ENCODE measurements at places on chromosomes 7 and 10.
A peak's percentile ranks its signal among the peaks of the same experiment; 100 is the strongest.

DNA sequence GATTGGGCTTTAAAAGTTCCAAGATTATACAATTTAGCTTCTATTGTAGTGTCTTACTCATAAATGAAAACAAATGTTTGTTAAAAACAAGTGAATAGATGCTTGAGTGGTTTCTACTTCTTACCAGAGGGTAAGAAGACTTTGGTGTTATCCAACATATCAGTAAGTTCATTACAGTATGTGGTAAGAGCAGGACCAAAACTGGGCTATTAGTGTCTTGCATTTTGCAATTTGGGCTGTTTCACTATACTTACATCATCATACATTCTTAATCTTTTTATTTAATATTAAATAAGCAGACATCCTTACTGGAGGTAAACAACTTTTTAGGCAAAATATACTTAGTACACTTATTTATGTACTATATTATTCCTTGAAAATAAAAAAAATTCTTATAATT lies 248.4 kb upstream of the HGF start:
- DNase-seq = no peak

GRCh38 chr7:107993891-107994291 lies 9.1 kb downstream of the LAMB1 start:
- DNase-seq = no peak

DNA sequence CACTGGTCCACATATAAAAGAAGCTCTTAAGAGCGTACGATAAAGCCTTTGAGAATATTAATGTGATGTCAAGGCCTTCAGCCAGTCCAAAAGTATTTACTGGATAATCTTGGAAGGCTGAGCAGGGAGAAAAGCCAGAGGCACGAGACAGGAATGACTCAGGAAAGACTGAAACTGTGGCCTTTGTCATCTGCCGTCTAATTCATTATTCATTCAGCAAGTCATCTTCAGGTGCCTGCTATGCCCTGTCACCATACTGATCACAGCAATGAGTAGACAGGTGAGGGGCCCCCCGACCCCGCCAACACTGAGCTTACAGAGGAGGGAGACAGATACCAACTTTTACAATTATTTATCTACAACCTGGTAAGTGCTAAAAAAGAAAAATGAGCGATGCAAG lies 78.9 kb downstream of the VOPP1 start:
- no peak for DNase-seq

DNA sequence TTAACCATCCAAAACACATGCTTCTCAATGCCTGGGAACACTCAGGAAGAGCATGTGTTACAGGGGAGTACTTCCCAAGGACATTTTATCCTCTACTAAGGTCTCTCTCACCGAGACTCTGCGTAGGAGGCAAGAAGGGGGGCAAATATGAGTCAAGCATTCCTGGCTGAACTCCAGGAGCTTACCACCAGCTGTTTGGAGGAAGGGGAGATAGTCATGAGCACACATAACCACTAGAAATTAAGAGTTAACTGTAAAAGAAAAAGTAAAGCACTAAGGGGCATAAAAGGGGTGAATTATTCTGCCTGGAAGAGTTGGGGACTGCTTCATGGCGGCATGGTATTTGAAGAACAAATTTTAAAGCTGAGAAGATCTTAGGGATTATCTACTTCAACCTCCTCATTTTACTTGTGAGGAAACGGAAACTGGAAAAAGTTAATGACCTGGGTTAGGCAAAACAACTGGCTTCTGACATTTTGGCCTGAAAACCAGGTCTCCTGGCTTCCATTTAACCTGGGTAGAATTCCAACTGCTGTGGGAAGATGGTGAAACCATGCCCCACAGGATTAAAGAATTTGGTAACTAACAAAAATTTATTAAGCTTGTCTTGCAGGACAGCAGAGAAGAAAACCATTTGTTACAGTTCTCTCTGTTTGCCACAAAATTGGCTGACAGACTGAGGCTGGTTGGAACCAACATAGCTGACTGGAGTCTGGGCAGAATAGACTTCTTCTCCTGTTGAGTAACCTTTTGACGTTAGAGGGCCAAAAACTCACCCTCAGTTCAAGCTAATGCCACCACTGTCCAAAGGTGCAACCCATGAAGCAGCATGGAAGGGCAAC lies 85.5 kb downstream of the SLC25A13 start:
- DNase-seq = peak; percentile 6

- peak; percentile 72 for DNase-seq
These were observed 184.5 kb upstream of the CXCL12 start for GRCh38 chr10:44569193-44570091.

GRCh38 chr7:945556-946255 lies 8.8 kb downstream of the ADAP1 start:
- no peak for DNase-seq

DNA sequence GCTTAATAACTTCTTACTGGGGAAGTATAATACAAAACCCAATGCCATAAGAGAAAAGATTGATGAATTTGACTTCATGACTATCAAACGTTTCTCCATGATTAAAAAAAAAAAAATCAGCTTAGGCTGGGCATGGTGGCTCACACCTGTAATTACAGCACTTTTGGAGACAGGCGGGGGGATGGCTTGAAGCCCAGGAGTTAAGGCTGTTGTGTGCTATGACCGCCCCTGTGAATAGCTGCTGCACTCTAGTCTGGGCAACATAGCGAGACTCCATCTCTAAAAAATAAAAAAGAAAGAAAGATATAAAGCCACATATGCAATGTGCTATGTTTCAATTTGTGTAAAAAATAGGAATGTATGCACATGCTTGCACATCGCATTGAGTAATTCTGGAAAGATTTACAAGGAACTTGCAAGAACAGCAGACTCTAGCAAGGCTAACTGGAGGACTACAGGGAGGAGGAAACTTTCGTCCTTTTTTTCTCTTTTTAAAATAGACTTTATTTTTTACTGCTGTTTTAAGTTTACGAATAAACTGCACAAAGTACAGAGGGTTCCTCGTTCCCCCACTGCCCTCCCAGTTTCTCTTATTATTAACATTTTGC lies 10.3 kb upstream of the RARRES2 start:
- DNase-seq = no peak

DNA sequence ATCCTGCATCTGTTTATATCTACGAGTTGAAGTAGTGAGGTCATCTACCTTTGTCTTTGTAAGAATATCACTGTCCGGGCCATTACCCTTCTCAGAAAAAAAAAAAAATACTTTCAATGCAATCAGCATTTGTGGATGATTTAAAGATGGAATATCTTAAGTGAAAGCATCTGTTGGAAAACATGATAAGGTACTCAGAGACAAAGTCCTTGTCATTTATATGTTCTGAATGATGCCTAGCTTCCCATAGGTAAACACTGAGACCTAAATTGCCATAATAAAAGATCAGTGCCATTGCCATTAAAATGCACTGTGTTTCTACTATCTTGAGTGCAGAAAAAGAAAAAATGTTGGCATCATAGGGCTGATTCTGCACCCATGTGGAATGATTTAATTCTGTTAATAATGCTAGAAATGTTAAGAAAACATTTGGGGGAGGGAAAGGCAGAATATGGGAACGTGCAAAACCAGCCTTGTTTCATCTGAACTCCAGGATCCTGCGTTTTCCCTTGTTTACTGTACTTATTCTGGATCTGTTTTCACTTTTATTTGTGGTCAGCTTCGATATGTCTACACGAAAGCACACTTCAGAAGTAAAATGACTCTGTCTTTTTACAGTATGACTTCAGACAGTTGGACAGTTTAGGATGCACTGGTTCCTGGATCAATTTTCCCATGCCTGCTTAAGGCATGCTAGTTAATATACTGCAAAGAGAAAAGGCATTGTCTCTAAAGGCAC lies 669.8 kb downstream of the SUGCT start:
- no peak for DNase-seq

GRCh38 chr10:23505797-23506465 lies 67.1 kb downstream of the OTUD1 start:
- no peak for DNase-seq

DNA sequence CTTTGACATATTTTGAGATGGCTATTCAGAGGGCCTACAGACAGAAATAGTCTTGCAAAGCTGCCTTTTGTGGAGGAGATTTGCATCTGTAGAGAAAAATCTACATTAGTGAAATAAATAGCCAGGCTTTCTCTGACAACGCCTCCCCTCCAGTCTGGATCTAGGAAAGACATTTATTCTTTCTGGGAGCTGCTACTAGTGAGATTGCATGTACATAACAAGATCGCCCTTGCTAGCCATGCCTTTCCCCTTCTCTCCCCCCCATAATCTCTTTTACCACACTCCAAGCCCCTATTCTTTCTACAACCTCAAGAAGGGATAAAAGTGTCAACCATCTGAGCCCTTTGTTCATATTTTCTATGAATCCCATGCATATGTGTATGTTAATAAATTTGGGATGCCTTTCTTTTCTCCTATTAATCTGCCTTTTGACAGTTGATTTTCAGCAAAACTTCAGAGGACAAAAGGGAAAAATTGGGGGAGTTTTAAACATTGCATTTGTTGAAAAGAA lies 194.2 kb downstream of the SNX13 start:
- no peak for DNase-seq

DNA sequence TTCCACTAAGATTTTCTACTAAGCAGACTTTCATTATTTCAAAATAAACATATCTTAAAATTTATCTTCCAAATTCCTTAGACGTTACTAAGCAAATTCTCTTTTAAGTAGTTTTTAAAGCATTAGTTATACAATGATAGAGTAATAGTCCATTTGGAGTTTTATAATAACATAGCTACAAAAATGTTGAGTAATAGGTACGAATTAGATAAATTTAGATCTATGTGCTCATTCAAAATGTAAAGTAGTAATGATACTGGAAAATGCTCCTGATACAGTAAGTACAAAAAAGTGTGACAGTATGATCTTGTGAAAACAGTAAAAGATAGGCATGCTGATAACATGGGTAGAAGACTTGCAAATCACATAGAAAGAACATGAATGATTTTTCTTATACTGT lies 4.5 kb downstream of the DMTF1 start:
- no peak for DNase-seq

- no peak for DNase-seq
These were observed 79.1 kb downstream of the LARP4B start for GRCh38 chr10:852386-852785.

DNA sequence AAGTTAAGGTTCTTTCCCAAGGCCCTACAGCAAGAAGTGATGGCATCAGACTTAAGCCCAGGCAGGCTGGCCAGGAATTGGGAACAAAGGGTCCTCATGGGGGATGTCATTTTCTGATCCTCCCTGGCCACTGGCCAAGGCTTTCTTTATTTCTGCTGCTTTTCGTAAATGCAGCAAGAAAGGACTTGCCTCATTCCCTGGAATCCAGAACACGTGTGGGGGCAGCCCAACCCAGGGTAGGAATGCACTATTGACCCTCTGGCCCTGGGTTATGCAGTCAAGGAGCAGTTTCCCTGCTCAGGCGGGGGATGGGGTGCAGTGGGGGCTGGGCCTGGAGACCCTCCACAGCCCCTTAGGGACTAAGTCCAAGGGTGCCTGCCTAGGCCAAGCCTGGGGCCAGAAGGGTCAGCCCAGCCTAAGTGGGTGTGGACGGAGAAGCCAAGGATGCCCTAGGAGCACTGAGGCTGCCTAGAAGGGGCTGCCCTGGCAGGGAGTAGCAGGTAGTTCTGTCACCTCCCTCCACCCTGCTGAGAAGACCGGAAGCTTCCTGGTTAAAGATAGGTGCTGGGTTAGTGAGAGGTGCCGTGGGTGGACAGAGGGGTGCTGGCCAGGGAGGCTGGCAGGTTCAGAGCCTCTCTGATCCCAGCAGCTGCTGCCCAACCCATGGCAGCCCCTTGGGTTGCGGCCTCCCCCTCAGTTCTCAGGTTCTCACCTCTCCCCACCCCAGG lies 179.2 kb downstream of the SH3PXD2A start:
- no peak for DNase-seq

DNA sequence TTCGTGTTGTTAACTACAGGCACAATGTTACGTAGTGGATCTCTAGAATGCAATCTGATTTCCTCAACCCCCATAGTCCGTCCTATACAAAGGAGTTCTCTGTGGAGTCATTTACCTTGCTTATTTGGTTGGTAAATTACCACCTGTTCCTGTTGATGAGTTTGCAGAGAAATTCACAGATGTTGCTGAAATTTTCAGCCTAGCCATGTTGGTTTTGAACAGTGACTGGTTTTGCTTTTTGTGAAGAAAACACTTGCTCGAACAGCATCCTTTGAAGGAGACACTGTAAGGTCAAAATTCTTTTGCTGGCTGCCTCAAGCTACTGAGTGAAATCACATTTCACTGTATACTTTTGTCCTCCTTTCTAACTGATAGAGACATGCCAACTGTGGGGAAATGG lies 15.4 kb upstream of the PRKCQ start:
- no peak for DNase-seq

GRCh38 chr10:130190055-130190736 lies 54.0 kb downstream of the GLRX3 start:
- DNase-seq = peak; percentile 1

DNA sequence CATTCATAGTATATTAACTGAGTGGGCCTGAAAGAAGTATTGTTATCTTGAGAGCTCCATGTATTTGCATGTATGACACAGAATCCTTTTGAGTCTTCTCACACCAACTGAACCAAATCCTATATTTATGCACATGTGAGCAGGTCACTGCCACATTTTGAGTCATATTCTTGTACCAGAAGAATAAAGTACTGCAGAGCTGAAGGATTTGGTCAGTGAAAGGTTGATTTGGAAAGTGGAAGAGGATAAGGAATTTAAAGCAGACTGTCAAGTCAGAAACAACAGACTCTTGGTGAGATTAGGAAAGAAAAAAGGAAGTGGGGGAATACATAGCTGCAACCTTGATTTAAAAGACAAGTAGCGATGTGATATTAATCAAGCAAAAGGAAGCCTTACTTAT lies 121.8 kb downstream of the ARID5B start:
- no peak for DNase-seq

DNA sequence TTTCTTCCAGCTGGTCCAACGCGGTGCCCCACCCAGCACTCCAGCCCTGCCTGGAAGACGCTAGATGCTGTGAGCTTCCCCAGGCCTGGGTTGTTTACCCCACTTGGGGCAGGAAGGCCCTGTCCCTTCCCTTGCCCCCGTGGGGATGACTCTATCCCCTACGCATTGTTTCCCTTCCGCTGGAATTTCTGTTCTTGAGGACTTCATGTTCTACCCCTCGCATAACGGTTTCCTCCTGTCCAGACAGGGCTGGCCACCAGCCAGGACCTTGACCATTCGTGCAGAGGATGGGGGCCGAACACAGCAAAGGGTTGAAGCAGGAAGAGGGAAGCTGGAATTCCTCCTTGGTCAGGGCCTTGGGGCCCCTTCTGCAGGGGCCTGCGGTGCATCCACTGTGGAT lies 14.7 kb upstream of the SERPINE1 start:
- no peak for DNase-seq

GRCh38 chr7:45239486-45239885 lies 81.9 kb downstream of the RAMP3 start:
- DNase-seq = peak; percentile 79

GRCh38 chr7:142785841-142786250 lies 15.1 kb downstream of the PRSS2 start:
- DNase-seq = no peak

GRCh38 chr10:132921818-132922807 lies 20.3 kb downstream of the CFAP46 start:
- no peak for DNase-seq
